Activated naive CD8-positive, alpha-beta T cell treated with anti-CD3 and anti-CD28 coated beads, Interleukin-2, amount 50 U/mL, for 16 hours (primary cell): ENCODE measurements at places on chromosomes 4 and X.
A peak's percentile ranks its signal among the peaks of the same experiment; 100 is the strongest.

DNA sequence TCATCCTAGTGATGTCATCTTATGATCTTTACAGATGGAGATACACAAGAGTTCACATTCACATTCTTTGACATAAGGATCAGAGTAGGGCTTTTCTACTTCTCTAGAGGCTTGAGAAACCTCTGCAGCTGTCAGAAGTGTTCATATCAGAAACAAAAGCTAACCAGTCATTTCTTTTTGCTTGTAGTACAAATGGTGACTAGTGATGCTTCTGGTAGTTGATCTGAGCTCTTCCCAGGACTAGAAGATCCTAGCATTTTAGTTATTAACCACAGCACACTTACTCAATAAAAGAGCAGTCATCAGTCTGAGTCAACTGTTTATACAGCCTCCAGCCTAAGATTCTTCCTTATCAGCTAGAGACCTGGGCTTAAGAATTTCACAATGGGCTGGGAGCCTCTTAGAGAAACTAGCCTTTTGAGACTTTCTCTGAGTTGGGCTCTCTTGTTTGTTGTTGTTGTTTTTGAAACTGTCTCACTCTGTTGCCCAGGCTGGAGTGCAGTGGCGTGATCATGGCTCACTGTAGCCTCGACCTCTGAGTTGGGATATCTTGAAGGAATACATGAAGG is 84.1 kb downstream of the TMEM164 start:
- no peak for DNase-seq

DNA sequence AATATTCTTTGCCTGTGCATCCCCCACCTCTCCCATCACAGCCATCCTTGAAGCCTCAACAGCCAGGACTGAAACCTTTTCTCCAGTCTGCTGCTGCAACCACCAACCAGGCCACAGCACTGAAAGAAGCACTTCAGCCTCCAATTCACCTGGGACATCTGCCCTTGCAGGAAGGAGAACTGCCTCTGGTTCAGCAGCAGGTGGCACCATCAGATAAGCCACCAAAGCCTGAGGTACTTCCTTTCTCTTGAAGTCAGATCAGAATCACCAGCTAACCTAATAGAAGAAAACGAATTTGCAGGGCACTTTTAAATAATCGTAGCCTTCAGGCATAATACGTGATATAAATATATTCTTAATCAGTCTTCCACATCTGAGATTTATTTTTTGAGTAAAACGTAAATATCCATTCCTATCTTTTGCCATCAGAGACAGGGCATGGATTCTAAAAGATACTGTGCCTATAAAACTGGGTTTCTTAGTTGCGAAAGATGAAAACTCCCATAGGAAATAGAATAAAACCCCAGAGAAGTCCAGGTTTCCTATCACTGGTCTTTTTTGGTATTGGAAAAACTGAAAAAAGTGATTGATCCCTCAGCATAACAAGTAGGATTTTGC is 9.5 kb downstream of the AMBN start:
- peak; percentile 19 for DNase-seq

GRCh38 chr4:73257234-73257633 is 1.4 kb downstream of the ANKRD17 start:
- peak; percentile 4 for DNase-seq

DNA sequence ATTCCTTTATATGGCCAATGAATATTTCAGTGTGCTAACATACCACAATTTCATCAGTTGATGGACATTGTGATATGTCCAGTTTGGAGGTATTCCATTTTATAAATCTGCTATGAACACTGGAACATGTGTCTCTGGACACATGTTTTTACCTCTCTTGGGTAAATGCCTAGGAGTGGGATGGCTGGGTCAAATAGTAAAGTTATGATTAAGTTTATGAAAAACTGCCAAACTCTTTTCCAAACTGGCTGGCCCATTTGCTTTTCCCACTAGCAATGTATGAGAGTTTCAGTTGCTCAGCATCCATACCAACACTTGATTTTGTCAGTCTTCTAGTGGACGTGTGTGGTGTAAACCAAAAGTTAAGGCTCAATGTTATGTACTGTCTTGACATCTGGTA is 40.5 kb downstream of the CEP44 start:
- DNase-seq, result no peak

DNA sequence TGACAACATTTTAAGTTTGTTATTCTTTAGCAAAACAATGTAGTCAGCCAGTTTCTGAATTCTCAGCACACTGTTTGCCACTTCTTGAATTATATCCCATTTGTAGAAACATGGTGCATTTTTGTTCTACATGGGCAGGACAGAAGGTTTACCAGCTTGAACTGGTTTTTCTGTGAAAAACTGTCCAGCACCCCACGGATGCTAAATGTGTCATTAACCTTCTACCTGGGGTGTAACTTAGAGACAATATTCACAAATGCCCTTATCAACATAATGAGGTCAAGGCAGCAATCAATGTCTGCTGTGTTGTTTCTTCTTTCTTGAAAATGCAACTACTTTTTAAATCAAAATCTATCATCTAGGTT is 702.6 kb downstream of the CENPC start:
- DNase-seq, result no peak

- no peak for DNase-seq
Measured at GRCh38 chr4:19969492-19969891, 282.2 kb upstream of the SLIT2 start.

DNA sequence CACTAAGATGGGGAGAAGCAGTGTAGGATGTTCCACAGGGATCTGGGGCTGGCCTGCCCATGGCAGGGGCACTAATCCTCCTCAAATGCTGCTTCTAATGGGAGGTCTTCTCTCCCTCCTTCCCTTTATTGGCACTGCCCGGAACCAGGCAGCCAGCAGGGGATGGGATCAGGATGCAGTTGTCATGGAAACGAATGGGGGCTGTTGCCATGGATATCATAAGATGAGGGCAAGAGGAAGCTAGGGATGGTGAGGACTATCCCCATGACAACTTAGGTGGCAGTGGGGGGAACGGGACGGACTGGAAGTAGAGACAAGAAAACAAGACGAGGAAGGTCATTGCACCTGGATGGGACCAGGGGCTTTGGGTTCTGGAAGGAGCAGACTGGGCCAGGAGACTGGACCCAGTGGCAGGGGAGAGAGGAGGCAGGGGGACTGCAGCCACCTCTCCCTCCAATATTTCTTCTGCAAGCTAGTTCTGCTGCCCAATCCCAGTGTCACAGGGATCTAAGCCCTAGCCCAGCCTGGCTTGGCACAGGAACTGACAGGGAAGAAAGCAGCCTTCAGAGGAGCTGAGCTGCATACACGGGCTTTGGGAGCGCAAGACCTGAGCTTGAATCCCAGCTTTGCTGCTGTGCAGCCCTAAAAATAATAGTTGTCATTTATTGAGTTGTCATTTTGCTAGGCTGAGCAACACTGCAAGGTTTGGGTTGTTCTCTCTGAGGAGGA is 19.0 kb downstream of the IQSEC2 start:
- DNase-seq, result no peak

DNA sequence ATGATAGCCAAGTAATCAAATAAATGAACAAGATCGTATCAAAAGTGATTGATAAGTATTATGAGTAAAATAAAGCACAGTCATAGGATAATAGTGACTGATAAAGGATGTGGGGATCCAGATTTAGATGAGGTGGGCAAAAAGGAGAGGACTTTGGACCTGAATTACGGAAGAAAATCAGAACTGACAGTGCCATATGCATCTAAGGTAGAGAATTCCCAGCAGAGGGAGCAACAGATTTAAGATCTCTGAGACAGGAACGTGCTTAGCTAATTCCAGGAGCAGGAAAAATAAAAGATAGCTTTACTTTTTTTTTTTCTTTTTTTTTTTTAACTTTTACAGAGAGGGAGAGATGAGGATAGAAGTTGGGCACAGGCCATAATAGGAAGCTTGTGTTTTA is 189.9 kb downstream of the NWD2 start:
- no peak for DNase-seq

DNA sequence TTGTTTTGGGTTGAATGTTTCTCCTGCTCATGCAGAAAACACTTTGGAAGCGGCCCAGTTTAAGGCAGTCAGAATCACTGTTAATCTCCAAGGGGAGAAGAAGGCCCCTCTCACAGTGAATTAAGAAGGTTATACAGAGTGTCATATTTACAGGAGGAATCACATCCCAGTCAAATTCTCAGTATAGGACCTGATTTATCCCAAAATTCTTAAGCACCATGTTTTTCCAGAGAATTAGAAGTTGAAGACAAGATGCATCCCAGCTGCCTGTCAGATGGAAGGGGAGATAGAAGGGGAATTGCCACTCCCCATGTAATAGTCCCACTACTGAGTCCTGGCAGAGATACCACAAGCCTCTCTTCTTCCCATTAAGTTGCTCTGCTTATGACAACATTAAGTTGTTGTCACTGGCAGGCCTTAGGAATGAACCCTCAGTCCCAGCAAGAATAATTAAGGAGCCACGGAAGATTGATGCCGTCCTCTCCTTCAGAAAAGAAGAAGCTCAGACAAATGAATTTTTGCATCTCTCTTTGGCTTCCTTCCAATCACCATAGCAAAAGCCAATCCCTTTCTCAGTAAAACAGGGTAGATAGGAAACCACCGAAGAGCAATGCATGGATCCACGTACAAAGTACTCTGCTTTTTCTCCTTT is 138.4 kb downstream of the LDB2 start:
- DNase-seq, result no peak

DNA sequence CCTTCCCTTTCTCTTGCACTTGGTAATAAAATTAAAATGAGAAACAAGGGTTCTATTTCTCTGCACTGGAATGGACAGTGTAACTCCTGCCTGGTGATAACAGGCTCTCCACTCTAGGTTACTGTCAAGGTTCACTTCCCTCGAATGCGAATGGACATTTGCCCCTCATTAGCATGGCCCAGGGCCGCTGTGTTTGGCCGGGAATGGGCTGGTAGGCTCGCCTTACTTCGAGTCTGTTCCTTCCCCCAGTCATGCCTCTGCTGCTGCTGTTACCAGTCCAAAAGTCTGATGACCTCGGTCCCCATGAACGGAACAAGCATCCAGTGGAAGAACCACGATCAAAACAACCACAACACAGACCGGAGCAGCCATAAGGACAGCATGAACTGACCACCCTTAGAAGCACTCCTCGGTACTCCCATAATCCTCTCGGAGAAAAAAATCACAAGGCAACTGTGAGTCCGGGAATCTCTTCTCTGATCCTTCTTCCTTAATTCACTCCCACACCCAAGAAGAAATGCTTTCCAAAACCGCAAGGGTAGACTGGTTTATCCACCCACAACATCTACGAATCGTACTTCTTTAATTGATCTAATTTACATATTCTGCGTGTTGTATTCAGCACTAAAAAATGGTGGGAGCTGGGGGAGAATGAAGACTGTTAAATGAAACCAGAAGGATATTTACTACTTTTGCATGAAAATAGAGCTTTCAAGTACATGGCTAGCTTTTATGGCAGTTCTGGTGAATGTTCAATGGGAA is 61.5 kb downstream of the EDNRA start:
- no peak for DNase-seq

GRCh38 chr4:108433832-108434231 is 186.5 kb upstream of the RPL34 start:
- no peak for DNase-seq

DNA sequence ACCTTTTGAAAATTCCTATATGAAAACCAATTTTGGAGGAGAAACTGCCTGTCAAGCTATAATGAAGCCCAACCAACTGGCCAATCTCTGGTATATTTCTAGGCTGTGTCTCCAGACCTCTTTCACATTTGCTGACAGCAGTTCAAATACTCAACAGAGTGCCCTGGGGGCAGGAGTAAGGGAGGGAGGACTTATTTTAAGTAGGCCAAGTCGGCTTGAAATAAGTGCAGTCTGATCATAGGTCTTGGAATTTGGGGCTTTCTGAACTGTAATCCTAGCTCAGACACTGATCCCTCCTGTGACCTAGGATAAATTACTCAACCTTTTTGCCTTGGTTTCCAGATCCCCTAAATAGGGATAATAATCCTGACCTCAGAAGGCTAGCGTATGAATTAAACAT is 59.4 kb upstream of the SLC7A11 start:
- no peak for DNase-seq

GRCh38 chrX:68180579-68180978 is 252.7 kb downstream of the OPHN1 start:
- DNase-seq, result no peak

DNA sequence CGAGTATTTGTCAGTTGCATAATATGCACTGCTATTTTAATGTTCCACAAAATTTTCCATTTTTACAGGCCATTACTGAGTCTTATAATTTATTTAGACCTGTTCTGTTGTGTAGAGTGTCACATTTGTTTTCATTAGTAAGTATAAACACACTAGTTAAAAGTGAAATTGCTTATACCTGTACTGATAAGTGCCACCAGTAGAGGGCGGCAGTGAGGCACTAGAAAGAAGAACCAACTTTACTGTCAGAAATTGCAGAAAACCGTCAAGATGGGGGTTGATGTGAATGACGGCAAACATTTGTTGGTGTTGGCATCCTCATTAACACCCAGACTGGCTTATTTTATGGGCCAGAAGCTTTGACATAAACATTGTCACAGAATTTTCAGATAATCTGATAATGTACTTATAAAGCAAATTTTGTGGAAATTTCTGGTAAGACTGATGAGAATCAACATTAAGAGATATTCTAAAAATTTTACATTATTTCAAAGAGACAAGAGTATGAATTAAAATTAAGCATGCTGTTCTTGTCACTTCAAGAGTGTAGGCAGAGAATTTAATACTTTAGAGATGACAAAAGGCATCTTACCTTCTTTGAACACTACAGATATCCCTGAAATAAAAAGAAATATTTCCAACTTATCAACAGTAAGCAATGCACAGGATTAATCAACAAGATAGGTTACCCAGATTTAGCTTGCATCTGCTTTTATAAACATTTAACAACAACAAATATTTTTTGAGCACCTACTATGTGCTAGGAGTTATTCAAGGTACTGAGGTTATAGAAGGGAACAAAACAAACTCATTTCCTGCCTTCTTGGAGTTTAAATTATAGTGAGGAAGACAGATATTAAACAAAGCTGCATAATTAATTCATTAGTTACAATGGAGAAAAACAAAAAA is 24.9 kb downstream of the ALPK1 start:
- DNase-seq, result peak; percentile 59

DNA sequence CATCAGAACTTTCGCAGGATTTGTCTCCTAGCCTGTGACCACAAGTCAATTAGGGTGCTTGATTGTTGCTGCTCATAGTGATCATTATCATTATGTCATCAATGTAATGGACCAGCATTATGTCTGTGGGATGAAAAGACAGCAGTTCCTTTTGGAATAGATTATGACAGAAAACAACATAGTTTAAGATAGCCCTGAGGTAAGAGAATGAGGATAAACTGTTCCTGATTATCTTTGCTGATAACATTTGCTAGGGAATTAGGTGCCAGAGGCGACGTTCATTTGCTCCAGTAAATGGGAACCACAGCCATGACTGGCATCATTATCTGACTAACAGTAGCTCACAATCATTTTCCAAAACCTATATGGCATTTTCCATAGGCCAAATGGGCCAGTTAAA is 12.7 kb upstream of the THOC2 start:
- DNase-seq, result no peak

DNA sequence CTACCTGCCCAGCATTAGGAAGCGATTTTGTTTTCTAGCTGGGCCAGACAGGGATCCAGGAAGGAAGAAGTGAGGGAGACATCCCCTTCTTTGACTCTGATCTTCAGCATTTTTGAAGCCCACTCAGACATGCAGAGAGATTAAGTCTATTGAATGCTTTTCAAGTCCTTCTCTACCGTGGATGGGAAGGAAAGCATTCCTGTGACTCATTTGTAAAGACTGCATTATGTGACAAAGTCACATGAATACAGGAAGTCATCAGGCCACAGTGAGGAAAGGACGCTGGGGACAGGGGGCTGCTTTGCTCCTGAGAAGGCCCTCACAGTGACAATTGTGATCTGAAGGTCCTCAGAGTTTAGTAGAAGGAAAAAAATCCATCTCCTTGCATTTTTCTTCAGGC is 67.4 kb upstream of the GBA3 start:
- DNase-seq, result no peak
